CD4-positive, alpha-beta T cell (primary cell): ENCODE measurements at places on chromosomes 2 and 18. TPM values are rescaled to one million over a fixed set of nuclear protein-coding genes. Genes with fewer than 3 reads are reported as not detected.
A peak's percentile ranks its signal among the peaks of the same experiment; 100 is the strongest.

GRCh38 chr2:237720957-237721356, 77.6 kb upstream of the RBM44 start:
- H3K27me3 ChIP-seq, result no peaks in the 10 kb centered on the region
- no peak for DNase-seq
- H3K27ac ChIP-seq, result no peak overlapping the region

DNA sequence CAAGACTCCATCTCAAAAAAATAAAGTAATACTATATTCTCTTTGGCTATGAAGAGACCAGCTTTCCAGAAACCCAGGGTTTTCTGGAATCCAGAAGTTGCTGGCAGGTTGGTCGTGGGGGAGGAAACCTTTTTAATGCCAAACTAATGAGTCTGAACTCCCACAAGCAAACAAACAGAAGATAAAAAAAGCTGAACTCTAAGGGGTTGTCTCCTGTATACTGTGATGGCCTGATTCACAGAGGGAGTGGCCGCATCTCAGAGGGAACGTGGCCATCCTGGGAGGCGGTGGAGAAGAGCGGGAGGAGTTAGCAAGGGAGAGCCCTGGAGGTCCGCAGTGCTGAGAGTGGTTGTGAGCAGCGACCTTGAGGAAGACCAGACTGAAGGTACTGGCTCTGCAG, 36.1 kb downstream of the LIMS1 start:
- H3K4me1 ChIP-seq, result no peaks in the 10 kb centered on the region
- H3K27ac ChIP-seq, result no peak overlapping the region
- H3K4me3 ChIP-seq, result no peak overlapping the region
- no peaks in the 10 kb centered on the region for H3K27me3 ChIP-seq
- DNase-seq, result no peak
- no peaks in the 10 kb centered on the region for H3K36me3 ChIP-seq

DNA sequence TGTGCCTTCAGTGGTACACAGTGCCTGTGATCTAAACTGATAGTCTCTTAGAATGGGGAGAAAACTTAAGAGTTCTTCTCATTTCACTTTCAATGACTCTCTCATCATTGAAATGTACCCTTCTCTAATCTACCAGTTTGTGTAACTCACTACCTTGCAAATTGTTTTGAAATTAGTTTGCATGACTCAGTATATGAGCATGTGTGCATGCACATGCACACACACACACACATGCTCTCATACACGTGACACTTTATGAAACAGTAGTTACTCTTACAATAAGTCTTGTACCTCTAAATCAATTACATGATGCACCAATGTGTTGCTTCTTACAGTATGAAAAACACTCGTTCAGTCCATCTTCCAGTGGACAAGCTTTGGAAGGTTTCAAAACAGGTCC, 10.6 kb downstream of the LYPD6B start:
- H3K27ac ChIP-seq, result no peak overlapping the region
- H3K36me3 ChIP-seq, result no peaks in the 10 kb centered on the region
- no peak for DNase-seq
- no peaks in the 10 kb centered on the region for H3K4me1 ChIP-seq

- H3K27me3 ChIP-seq, result no peaks in the 10 kb centered on the region
- DNase-seq, result no peak
- H3K4me3 ChIP-seq, result peak overlapping the region; percentile 76
- no peaks in the 10 kb centered on the region for H3K36me3 ChIP-seq
- peaks cover 29% of the 10 kb centered on the region for H3K4me1 ChIP-seq
- H3K27ac ChIP-seq, result no peak overlapping the region
Observed at GRCh38 chr18:62189208-62189607, 2.2 kb downstream of the RELCH start.

GRCh38 chr2:46315103-46315890, 18.1 kb downstream of the EPAS1 start:
- no peak overlapping the region for H3K27ac ChIP-seq
- H3K4me1 ChIP-seq, result peaks cover 5% of the 10 kb centered on the region
- no peak for DNase-seq

Gene RRM2
- 1.4 TPM for total RNA-seq
